Left lobe of liver (tissue), 2 donors: ENCODE measurements at places on chromosomes 11 and 22. TPM values are rescaled to one million over a fixed set of nuclear protein-coding genes. Genes with fewer than 3 reads are reported as not detected.

DNA sequence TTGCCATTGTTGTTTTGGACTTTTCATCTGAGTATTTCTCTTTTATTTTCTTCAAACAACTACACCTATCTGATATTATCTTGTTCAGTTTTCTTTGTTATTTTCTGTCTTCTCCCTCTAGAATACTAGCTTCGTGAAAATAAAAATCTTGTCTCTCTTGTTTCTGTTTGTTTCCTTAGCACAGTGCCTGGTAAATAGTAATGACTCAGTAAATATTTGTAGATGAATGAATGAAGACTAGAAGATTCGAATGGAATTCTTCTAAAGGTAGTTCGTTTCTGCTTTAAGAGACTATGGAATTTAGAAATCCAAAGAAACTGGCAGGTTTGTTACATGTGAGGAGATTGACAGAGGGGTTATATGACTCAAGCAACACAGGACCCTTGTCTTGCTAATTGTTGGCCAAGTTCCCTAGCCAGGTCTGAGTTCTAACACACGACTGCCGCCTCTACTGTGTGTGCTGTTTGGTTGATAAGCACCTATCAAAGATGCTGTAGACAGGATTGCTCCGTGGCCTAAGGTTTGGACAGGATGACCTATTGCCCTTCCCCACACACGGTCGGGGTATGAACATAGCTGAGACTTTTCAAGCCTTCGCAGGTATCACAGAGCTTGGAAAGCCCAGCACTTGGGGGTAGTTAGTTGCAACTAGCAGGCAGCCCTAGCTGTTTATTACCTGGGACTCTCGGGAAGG lies 831 bp upstream of the TMEM135 start:
- no peak for DNase-seq

DNA sequence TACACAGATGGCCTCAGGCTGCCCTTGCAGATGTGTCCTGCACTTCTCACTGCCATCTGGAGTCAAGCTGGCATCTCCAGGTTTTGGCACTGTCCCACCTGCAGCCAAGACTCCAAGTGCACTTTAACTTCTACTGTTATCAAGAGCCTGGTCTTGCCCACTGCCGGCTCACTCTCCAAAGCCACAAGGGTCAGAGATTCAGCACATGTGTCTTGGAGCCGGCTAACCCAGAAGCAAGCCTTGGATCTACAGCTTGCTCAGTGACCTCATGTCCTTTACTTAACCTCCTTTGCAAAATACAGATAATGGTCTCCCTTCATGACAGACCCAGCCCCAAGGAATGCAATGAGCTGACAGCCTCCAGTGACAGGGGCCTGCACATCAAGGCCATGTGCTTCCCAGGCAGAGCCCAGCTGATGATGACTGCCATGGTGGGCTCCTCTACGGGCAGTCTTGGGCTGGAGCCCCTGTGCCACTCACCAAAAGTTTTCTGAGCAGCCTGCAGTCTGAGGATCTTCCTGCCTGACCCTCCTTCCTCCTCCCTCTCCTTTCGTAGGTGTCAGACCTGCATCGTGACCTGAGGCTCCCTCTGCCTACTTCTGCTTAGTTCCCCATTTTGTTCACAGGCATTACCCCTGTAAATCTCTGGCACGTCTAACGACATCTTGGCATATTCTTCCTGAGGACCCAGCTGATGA lies 9.0 kb downstream of the TP53AIP1 start:
- DNase-seq: no peak

GRCh38 chr11:115874843-115875242 lies 370.6 kb upstream of the CADM1 start:
- DNase-seq: no peak

DNA sequence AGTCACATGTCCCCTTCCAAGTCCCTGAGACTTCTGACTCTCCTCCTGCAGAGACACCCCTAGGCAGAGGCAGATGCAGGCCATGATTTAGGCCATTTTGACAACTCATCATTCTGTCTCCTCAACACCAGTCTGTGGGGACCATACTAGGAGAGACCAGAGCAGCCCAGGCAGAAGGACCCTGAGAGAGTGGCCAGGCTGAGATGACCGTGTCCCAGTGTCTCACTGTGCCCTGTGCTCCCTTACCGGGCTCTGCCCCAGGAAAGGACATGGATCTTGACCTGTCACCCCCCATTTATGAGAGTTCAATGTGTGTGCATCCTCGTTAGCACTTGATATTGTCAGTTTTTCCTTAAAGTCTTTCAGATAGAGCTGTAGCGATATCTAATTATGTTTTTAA lies 52.4 kb upstream of the IGLL5 start:
- no peak for DNase-seq

DNA sequence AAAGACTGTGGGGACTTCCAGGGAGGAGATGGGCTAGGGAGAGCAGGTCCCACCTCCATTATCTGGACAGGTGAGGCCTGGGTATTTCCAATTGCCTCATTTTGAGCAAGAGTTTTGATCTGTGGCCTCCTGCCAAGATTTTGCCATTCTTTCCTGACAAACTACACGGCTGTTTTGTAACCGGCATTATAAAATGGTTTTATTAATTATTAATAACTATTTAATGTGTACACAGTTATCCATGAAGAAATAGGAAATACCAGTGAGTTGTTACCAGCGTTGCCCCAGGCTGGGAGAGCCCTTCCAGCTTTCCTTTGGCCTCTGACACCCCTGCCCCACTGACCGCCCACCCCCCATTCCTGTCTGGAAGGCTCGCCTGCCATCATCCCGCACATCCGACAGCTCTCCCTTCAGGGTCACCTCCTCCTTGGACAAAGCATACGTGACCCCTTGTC lies 14.9 kb upstream of the SEC14L3 start:
- DNase-seq: peak; percentile 75

- DNase-seq: no peak
Measured at GRCh38 chr11:91081440-91082043, 858.7 kb upstream of the CHORDC1 start.

DNA sequence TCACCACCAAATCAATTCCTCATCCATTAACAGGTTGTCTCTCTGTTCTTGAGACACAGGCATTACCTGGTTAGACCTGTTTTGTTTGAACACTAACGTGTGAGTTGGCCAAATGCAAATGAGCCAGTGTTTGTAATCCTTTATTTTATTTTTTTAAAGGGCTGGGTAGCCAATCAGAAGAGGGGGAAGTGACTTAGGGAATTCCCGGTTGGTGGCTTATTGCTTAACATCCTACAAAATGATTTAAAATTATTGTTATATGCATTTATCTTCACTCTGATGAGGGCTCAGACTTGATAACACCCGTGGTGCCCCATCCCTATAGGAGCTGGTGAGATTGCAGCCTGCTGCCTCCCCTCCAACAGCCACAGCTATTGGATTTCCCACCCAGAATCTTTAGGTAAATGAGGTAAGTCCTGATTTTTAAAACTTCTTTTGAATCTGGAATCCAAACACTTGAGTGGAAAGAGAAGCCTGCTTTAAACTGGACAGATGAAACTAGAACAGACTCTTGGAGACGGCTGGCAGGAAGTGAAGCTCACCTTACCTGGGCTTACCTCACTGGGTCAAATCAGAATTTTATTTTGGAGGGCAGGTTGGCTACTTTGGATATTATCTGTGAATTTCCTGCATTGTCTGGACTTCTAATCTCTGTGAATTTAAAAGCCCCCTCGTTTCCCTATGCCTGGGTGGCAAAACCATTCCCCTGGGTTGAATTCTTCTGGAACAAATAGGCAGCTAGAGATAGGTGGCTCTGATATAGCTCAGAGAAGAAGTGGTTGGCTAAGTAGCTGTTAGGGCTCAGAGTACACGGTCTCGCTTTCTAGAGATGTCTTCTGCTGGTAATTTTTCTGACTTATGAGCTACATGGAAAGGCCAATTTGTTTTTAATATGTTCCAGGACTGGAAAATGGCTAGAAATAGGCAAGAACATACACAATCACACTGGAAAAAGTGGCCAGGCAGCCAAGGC lies at the start of gene EHF:
Gene EHF, plus strand, starts transcription at position 274 of the 973 bp plus-strand sequence. CDS start 21,538 bp downstream, outside the sequence.
- no peak for DNase-seq

DNA sequence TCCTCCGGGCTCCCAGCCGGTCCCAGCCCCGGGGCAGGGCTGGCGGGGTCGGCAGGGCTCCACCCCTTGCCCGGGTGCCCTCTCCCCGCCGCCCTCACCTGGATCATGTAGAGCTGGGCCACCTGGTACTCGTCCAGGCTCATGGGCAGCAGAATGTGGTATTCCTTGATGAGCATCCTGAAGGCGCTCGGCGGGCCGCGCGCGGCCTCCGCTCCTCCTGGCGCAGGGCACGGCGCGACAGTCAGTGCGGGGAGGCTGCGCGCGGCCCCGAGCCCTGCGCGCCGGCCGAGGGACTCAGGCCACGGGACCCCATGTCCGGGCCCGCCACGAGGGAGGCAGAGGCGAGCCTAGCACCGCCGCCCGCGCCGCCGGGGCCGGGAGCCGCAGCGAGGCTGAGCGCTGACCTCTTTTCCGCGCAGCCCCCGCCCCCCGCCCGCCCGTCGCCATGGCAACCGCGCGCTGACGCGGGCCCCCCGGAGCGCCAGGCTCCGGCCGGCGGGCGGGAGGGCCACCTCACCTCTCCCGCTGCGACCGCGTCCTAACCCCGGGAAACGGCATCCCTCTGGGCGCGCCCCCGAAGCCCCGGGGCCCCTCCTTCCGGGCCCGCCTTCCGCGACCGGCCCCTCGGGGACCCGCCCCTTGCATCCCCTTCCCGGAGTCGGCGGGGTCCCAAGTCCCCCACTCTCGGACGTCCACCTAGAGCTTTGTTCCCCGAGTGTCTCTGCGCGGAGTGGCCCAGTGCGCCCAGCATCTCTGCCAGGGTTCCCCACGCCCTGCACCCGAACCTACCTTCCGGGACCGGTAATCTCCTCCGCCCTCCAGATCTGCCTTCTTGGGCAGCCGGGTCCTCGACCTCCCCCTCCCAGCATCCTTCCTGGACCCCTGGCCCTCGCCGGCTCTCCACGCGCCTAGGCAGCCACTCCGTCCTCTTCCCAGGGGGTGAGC lies 886 bp downstream of the PITPNM1 start:
- no peak for DNase-seq

- DNase-seq: no peak
Measured at GRCh38 chr11:13448876-13449275, 14.1 kb downstream of the BTBD10 start.

- DNase-seq: no peak
Measured at GRCh38 chr22:48576333-48577013, 1251.2 kb downstream of the BRD1 start.

- DNase-seq: no peak
Measured at GRCh38 chr22:26927821-26928220, 270.4 kb downstream of the MIAT start.

DNA sequence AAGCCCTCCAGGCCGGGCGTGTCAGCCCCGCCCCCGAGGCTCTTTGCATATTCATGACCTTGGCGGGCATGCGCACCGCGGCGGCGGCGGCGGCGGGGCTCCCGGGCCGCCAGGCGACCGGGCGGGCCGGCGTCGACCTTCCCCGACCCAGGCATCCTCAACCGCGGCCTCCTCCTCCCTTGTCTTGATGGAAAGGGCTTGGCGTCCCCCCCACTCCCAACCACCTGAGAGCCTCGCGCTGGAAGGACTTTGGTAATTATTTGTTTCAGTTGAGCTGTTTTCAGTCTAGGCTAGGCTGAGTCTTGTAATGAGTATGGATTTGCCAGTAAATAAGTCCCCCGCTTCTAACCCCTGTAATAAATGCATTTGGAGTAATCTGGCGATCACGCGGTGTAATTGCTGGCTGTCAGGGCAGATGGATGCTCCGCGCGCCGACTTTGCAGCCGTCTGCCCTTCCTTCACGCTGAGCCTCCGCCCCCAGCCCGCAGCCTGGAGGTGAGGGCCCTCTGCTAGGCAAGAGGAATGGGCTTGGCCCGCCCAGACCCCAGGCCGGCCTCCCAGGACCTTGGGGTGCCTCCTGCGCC lies 25.2 kb downstream of the FLRT1 start:
- no peak for DNase-seq

- no peak for DNase-seq
Measured at GRCh38 chr11:16013242-16013641, 343.1 kb downstream of the SOX6 start.

DNA sequence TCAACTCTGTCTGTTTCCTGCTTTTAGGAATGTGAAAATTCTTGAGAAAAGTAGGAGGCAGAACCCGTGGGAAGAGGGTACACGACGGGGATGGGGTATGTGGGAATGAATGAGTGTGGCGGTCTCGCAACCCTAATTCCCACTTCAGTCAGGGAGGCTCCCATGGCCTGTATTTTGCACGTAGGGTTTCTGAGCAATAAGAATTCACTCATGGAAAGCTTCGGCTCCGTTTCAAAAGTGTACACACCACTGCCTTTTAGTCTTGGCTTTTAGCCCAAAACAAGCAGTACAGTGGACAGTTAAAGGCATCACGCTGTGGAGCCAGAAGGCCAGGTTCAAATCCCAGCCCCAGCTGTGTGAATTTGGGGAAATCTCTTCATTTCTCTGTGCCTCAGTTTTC lies 116.7 kb downstream of the MN1 start:
- no peak for DNase-seq

DNA sequence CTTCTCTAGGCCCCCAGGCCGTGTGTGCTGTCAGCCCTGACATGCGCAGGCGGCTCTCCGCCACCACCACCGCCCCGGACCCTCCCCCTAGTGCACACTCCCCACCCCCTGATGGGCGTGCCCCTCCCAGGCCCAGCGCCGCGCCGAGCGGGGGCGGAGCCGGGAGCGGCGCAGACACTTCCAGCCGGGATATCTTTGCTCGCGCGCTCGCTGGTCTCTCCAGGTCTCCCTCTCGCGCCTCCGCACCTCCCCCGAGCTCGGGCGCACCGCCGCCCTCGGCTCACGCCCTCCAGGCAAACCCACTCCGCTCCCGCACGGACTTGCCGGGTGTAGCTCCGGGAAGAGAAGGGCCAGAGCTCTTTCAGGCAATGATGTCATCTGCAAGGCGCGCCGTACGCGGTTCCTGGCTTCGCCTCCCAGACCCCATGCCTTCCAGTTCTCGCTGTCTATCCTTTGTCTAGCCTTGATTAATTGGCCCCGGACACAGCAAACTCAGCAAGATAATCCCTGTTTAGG lies at the start of gene SCN3B:
Gene SCN3B, minus strand, starts transcription at position 59 of the 516 bp plus-strand sequence. CDS start 823 bp downstream, outside the sequence.
- no peak for DNase-seq

DNA sequence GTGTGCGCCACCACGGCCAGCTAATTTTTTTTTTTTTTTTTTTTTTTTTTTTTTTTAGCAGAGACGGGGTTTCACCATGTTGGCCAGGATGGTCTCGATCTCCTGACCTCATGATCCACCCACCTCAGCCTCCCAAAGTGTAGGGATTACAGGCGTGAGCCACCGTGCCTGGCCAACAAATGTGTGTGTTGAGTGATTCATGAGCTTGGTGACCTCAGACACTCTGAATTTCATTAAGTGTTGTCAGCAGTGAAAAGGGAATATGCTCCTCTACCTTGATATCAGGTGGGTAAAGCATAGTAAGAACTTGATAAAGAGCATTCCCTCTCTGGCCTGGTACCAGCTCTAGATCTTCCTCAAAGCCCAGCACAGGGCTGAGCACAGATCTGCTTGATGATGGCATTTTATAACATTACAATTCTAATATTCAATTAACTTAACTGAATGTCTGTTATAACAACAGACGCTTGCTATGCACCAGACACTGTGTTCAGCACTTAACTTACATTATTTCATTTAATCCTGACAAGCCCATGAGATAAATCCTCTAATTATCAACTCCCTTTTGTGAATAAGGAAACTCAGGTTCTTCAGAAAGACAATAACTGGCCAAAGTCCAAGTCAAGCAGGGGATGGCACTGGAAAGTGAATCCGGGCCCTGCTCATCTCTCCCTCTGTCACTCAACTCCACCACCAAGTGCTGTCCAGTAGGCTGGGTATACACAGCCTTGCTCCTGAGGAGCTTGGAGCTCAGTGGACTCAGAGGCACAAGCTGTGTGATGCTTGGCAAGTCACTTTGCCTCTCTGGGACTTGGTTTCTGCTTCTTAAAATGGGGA lies 13.0 kb downstream of the TBC1D10A start:
- no peak for DNase-seq

GRCh38 chr11:15519124-15519791 lies 404.5 kb downstream of the INSC start:
- no peak for DNase-seq

ISX gene
- total RNA-seq: not detected

MS4A12 gene
- not detected for total RNA-seq

MRGPRE gene
- total RNA-seq: not detected
